ENCODE measurements at places on chromosomes 2 and 18.

DNA sequence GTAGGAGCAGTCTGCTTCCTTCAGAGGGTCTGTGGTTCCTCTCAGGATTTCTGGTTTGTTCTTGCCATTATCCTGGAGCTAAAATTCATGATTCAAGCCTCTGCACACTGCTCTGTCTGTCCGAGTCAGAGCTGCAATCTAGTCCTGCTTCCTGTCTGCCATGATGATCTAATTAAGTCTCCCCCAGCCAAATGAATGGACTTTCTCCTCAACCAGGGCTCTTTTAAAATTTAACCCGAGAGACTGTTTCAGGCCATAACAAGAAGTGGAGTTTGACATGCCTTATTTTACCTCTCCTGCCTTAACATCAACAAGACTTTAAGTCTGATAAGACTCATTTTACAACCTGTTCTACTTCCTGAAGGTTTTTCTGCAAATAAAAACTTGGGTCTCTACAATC is 1009.6 kb upstream of the DDX18 start:
- DNase-seq, result no peak

DNA sequence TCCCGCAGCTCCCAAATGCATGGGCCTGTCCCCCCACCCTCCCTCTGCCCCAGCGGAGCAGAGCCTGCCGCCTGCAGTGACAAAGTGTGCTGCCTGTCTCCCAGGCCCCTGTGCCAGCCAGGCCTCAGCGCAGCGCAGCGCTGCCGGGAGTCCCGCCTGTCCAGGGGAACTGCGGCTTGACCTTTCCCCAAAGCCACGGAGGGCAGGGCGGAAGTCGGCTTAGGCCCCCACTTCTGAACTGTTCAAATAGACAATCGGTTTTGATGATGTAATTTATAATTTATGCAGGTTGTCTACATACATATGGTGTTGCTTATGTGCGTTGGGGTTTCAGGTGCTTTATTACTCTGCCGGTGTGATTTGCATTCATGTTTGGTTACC is 7.1 kb downstream of the GBX2 start:
- DNase-seq, result no peak

- no peak for DNase-seq
These were observed 81.5 kb upstream of the DAPL1 start for GRCh38 chr2:158713523-158714138.

GRCh38 chr2:60415814-60416213 is 137.6 kb downstream of the BCL11A start:
- DNase-seq, result no peak

DNA sequence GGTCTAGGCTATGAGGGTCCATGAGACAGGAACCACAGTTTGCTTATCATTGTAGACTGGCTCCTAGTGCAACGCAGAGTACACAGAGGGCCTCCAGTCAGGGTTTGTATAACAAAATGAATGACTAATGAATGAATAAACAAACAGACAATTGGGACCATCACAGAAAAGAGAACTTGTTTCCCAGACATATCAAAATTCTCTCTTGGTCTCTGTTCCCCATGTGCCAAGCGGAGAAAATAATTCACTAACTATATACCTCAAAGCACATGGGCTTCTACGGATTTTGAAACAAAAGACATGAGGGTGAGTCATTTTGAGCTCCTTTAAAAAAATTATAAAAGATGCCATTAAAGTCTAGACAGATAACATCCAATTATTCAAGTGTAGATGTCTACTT is 28.0 kb downstream of the INO80C start:
- DNase-seq, result no peak

DNA sequence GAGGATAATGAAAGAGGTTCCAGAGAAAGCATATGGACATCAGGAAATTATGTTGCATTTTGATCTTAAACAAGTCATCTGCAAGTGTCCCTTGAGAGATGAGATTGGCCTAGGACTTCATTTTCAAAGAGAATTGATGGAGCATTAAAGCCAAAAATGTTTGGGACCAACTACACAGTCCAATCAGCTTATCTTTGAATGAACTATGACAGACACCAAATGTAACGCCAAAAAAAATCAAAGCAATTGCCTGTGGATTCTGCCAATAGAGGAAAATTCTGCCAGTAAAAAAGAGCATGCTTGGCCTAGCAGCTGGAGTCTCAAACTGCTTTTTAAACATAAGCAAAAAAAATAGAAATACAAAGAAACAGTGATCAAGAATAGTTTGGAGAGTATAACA is 594.5 kb upstream of the CHAC2 start:
- no peak for DNase-seq

- DNase-seq, result no peak
These were observed 55.9 kb upstream of the NARS1 start for GRCh38 chr18:57677262-57678211.

GRCh38 chr18:64275593-64276300 is 126.9 kb upstream of the LINC00305 start:
- no peak for DNase-seq

- DNase-seq, result no peak
These were observed 183.6 kb downstream of the SH3BP4 start for GRCh38 chr2:235135195-235135965.

GRCh38 chr2:84126530-84126929 is 332.6 kb downstream of the SUCLG1 start:
- DNase-seq, result no peak

DNA sequence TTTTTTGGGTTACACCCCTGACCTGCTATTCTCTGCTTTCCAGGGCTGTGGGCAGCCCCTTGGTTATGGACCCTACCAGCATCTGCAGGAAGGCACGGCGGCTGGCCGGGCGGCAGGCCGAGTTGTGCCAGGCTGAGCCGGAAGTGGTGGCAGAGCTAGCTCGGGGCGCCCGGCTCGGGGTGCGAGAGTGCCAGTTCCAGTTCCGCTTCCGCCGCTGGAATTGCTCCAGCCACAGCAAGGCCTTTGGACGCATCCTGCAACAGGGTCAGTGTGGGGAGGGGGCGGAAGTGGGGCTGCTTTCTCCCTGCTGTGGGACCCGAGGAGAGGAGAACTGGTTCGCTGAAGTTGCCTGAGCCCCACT is 9.7 kb upstream of the WNT10A start:
- no peak for DNase-seq

GRCh38 chr2:210994104-210994503 is 437.7 kb downstream of the CPS1 start:
- no peak for DNase-seq

- DNase-seq, result no peak
These were observed 6.7 kb downstream of the CYP27A1 start for GRCh38 chr2:218788529-218789255.

GRCh38 chr2:3612639-3613523 is 18.0 kb downstream of the COLEC11 start:
- no peak for DNase-seq

- peak; percentile 90 for DNase-seq
These were observed 38.7 kb downstream of the MCFD2 start for GRCh38 chr2:46876741-46877384.

DNA sequence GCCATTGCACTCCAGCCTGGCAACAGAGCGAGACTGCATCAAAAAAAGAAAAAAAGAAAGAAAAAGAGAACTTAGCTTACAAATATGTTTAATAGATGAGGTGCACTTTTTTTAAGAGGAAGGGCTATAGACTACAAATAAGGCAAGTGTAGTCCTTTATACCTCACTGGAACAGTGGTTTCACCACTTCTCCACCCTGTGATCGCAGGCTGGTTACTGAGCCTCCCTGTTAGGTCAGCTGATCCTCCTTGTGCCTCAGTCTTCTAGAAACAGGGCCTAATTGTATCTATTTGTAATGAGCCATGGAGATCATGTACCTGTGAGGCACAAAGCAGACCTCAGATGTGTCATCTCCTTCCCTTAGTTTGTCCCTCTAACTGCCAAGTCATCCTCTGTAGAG is 4.5 kb downstream of the CXCR2 start:
- DNase-seq, result no peak

DNA sequence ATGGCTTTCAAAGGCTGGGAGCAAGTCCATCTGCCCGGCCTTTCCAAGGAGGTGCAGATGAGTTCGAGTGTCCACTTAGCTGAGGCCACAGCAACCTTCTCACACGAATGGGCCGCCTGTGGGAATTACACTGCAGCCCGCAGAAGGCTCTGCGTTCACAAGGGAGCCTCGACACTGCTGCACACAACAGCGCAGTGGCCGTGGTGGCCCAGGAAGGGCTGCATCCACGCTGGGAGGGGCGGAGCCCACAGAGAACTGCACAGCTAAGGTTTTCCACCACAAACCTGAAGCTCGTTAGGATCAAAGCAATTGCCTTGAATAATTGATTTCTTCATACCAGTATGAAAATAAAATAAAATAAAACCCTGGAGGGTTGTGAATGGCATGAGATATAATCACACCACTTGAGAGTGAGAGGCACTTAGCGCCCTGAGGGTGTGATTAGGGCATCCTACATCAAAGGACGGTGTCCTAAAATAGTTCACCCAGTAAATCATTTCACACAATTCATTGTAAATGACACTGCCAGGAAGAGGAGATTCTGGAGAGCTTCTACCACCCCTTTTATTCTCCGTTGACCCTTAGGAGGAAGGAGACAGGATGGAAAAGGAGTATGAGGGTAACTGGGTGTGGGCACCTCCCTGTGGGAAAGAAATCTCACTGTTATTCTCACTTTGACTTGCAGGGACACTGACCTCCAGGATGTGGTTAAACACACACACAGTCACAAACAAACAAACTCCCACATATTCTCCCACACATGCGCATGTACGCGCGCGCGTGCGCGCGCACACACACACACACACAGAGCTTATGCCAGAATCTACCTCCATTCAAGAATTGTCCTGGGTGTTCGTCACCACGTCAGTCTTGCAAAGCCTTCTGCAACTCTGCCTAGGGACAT is 256.6 kb upstream of the ID2 start:
- DNase-seq, result no peak

DNA sequence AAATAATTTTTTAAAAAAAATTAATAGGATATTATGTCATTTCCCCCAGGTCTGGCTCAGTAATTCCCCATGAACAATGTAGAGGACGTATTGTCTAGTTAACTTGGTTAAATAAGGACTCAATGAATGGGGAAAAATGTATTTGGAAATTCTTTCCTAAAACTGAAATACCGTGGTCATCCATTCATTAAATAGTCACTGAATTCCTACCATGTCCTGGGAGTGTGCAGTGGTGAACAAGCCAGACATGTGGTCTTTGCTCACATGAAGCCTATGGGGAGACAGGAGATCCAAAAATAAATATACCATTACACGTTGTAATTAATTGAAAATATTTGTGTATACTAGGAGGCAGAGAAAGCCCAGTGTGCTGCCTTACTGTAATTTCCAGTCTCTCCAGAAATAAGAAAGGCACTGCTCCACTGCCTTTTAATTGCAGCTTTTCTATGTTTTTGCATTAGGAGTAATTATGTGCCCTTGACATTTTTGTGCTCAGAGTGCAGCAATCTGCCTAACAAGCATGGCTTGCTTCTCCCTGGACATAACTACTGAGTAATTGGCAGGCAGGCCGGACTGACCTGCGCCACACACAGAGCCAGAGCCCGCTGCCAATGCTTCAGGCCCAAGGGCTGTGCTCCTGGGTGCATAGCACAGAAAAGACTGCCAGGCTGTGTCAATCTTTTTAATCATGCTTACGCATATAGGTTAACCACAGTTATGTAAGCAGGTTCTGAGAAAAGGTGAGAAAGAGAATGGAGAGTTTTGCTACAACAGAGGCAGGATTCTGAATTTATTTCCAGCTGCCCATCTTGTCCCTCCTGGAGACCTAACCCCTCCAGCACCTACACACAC is 22.2 kb upstream of the TTC39C start:
- DNase-seq, result no peak

GRCh38 chr2:75221862-75222261 is 22.5 kb upstream of the TACR1 start:
- DNase-seq, result no peak

GRCh38 chr18:62788876-62789275 is 73.5 kb downstream of the PHLPP1 start:
- DNase-seq, result no peak

All from kidney glomerular epithelial cell (primary cell).